ENCODE measurements at places on chromosomes 3 and 15. TPM values are rescaled to one million over a fixed set of nuclear protein-coding genes. Genes with fewer than 3 reads are reported as not detected.

DNA sequence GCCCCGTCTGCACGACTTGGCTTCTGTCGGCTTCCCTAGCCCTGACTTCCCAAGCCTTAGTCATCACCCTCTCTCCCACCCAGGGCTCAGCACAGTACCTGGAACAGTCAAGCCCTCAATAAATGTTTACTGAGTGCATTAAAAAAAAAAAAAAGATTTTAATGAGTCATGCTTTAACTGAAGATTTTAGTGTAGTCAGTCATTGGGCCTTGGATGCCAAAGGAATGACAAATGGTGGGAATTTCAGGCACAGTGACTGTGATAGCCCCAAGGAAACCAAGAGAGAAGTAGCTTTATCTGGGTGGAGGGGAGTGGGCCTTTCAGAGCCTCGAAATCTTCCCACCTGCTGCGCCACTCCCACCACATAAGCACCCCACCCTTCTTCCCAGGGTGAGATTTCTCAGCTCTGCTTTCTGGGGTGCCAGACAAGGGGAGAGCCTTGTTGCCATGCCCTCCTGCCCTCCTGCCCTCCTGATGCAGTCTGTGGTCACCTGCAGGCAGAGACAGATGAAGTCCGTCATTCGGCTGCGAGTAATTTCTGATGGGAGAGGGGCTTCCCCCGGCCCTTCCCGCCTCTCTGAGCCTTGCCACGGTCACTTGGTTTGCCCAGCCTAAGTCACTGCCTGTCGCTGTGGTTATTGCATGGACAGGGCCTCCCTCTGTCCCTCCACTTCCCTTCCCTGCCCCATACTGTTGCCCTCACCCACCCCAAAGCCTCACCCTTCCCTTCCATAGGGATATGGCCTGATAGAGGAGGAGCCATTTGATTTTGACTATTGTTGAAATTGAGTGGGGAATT, 41.8 kb downstream of the SMAD3 start:
- DNase-seq, result no peak

DNA sequence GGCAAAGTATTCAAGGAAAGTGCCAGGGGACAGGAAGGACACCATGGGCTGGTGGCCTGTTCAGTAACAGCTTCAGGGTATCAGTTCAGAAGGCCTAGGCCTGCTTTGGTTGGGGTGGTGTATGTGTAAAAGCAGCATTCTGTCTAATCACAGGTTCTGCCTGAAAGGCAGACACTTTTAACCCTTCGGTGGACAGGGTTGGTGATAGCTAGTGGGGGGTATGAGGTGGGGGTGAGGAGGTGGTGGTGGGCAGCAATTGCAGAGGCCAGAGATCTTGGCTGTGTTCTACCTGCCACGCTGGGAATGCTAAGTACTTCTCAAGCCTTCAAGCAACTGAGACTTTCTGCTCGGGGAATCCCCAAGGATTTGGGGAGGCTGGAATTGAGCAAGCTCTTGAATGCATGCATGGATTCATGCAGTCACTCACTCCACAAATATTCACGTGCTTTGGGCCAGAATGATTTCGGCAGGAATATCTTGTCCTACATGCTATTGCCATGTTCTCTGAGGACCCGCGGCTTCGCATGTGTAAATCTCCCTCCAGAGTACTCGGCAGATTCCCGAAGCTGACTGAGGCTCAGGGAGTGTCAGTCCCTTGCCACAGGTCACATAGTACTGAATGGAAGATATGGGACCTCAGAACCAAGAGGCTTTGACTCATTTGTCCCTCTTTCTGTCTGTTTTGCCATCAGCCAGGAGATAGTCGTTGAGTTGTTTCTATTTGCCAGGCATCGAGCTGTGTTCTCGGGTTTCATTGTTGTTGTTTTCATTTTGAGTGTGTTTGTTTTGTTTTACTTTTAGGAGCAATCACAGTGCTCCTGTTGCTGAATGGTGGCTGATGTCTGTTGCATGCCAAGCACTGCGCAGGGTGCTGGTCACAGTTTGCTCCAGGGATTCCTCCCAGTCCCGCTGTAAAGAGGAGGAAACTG, 65.5 kb downstream of the SMAD3 start:
- no peak for DNase-seq

GRCh38 chr3:141011997-141012262, 39.2 kb upstream of the SPSB4 start:
- no peak for DNase-seq

- no peak for DNase-seq
These were observed 197.6 kb upstream of the CFAP20DC start for GRCh38 chr3:59247402-59247841.

The CFAP91 gene
- total RNA-seq, result not detected

DNA sequence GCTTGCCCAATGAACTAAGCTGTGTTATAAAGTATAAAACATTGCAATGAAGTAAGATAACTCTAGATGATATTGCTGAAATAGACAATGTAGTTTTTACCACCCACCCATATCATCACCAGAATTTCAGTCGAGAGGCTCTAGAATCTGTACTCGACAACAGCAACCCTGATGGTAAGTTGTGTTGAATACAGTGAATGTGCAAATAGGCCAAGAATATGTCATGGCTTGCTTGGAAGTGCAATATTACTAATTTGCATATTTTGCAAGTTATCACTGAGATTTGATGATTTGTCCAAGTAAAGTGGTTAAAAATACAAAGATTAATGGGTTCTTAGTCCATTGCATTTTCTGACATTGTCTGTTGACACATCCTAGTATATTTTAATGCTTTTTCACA, 90.6 kb upstream of the TUSC7 start:
- DNase-seq, result no peak

The PHC3 gene
- 24.5 TPM for total RNA-seq

DNA sequence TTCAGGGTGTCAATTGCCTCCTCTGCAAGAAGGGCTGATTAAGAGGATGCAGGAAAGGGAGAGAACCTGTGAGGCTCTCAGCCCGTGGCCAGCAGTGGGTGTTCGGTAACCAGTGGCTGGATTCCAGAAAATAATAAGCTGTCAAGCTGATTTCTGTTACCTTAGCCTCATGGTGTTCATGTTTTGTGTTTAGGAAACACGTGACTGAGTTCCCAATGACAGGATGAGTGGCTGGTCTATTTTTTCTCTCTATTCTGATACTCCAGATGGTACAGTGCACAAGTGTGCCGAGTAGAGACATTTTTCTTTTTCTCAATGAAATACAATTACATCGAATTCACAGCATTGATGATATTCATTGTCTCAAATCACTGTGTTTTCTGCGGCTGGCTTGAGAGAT, 43.6 kb downstream of the EDEM1 start:
- DNase-seq, result no peak

DNA sequence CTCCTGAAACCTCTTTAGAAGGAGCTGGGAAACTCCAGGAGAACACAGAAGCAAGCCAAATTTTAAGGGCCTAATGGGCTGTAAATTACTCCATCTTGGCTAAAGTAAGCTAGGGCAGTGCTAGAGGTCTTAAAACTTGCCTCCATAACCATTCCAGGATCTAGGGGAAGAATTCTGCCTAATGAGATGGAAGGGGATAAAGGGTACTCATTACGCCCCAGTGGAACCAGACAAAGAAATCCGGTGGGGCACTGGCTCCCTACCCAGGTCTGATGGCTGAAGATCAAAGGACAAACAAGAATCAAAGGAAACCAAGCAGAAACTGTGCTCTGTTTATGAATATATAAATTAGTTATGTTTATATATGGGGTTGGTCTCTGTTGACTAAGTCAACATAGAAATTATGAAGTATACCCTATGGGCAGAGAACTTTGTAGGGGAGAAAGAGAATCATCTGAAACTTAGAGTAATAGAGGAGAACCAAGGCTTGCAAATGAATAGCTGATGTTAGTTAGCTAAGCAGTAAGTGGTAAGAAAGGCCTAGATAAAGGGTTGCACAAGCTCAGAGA, 57.8 kb downstream of the NCEH1 start:
- DNase-seq, result no peak

DNA sequence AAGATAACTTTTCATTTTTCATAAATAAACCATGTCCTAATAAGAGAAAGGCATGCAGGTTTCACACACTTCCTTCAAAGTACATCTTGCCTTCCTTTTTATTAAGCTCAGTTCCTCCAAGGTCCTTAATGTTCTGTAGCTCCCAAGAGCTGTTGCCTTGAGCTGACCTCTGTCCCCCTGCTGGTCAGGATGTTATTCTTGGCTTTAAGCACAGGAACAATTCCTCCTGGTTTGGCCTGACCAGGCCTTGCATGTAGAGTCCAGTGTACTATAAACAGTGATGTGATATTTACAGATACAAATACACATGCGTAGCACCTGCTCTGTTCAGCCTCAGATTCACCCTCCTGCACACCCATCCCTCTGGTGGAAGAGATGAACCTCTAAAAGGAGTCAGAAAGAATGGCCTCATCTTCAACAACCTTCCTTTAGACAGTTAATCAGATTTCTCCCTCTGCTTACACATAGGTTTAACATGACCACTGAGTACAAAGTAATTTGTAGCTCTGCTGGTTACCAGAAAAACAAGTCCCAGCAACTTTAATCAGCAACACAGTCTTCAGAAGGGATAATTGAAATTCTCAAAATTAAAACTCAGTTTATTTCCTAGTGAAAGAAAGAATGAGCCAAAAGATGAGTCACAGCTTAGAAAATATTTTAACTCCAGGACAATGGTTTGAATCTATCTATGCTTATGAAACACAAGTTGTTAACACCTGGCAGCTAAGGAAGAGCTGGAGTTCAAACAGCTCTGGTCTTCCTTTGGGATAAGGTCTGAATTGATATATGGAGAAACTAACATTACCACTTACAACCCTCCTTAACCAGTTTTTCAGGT, 46.5 kb downstream of the PTPN9 start:
- no peak for DNase-seq

The LRTM1 gene
- total RNA-seq, result not detected

The FETUB gene
- 0.94 TPM for total RNA-seq

- no peak for DNase-seq
These were observed 22.4 kb downstream of the LIPC start for GRCh38 chr15:58453931-58454793.

DNA sequence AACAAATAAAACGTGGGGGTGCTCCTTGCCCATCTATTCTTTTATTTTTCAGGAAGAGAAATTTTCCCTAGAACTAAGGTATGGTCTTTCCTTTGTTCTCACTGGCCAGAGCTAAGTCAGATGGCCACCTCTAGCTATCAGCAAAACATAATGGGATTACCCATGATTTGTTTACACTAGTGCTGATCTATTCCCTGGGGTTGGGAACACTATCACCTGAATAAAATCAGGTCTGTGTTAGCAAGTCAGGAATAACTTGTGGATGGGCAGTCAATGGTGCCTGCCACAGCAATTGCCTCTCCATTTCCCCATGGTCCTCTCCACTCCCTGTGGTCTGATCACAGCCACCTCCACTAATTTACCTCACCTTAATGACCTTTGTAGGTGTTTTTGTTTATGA, 181.7 kb upstream of the CADPS start:
- no peak for DNase-seq

DNA sequence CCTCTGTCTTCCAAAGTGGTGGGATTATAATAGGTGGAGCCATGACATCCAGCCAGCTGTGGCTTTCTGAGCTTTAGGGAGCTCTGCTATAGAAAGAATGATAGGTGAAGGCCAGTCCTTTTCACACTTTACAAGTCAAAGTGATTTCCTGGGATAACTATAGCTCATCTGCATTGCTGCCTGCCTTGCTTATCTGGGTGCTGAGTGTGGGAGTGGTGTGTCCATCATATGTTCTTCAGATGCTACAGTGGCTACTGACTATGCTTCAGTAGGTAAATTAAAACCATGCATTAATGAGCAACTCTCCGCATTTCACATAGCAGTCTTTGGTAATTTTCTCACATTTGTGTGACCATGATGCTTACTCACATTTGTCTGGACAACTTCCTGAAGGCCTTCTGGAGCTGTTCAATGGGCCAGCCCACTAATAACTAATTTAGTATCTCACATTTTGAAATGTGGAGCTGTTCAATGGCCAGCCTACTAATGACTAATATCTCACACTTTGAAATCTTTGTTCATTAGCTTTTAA, 23.4 kb downstream of the RHOA start:
- DNase-seq, result no peak

- DNase-seq, result no peak
These were observed 2.3 kb downstream of the THOC7 start for GRCh38 chr3:63861306-63861705.

DNA sequence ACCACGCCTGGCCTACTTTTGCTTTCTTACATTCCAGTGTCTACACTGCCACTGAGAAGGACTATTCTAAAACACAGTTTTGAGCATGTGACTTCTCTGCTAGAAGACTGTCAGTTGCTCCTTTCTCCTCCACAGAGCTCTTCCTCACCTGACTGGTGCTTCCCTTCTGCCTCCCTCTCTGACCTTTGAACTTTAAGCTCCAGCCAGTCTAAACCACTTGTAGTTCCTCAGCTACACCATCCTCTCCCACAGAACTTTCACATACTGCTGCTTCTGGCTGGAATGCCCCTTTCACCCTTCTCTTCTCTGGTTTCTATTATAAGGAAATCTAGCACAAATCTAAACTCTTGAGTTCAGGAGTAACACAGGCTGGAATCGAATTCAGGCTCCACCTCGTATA, 9.1 kb downstream of the NCEH1 start:
- no peak for DNase-seq

The KLHL40 gene
- total RNA-seq, result not detected

- no peak for DNase-seq
These were observed 406.3 kb downstream of the MAGI1 start for GRCh38 chr3:65632414-65632813.

The GPX1 gene
- total RNA-seq, result 126 TPM

The ACTR8 gene
- total RNA-seq, result 19.3 TPM
